ENCODE measurements at places on chromosomes 6 and 20.

DNA sequence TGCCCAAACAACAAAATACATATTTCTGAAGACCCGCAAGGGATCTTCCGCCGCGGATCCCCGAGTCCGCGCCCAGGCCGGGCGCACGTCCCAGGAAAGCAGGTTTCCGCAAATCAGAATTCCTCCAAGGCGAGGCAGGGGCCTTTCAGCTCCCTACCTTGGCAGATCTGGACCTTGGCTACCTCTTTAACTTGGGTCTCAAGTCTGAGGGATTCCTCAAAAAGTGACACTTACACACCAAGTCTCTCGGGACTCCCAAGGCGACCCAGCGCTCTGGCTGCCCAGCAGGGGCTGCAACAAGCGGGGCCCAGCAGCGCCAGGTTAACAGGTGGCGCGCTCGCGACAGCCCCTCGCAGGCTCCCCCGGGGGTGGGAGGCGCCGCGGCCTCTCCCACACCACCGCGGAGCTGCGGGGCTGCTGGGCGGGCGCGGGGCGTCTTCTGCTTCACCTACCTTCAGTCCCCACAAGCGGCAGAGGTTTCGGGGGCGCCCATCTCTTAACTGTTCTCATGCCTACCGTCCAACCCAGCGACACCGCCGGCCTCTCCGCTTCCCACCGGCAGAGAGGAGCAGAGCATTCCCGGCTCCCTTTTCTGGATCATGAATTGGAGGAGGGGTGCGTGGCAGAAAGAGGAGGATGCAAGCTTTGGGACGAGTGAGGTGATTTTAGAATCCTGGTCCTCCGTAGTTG, 414 bp downstream of the SIM1 start:
- no peak for DNase-seq

DNA sequence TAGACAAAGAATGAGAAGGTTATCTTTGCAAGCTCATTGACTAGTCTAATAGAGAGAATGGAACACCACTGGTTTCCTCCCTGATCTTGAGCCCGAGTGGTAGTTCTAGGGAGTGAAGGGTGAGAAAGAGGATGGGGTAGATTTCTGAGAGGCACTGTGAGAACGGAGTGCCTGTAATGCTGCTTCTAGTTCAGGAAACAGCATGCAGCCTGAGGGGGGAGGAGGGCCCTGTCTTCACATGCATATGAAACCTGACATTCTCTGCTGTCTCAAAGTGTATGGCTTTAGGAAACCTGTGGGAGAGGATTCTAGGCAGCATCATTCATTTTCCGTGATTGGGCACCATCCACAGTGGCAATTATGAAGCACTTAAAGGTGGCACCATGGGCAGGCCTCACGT, 259.4 kb upstream of the MAN1A1 start:
- DNase-seq: no peak

- DNase-seq: no peak
Observed at GRCh38 chr6:85470023-85470410, 20.1 kb downstream of the NT5E start.

- peak; percentile 74 for DNase-seq
Observed at GRCh38 chr6:140736231-140736630, 1361.8 kb upstream of the CITED2 start.

DNA sequence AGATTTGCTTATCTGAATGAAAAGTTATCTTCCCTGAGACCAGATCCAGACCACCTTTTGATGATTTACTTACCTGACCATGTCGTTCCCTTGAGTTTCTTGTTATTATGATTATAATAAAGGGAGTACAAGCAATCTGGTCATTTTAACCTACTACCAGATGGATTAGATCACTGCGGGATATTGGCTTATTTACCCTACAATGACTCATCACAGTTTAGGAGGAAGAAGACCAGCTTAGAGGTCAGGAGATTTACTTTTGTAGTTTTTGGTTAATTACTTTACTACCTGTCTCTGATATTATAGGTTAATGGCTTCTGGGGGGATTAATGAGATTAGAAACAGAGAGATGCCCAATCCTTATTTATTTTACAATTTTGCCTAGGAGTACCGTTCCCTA, 10.7 kb downstream of the PKIB start:
- no peak for DNase-seq

GRCh38 chr6:26355366-26355765, 9.6 kb upstream of the BTN3A2 start:
- DNase-seq: no peak

DNA sequence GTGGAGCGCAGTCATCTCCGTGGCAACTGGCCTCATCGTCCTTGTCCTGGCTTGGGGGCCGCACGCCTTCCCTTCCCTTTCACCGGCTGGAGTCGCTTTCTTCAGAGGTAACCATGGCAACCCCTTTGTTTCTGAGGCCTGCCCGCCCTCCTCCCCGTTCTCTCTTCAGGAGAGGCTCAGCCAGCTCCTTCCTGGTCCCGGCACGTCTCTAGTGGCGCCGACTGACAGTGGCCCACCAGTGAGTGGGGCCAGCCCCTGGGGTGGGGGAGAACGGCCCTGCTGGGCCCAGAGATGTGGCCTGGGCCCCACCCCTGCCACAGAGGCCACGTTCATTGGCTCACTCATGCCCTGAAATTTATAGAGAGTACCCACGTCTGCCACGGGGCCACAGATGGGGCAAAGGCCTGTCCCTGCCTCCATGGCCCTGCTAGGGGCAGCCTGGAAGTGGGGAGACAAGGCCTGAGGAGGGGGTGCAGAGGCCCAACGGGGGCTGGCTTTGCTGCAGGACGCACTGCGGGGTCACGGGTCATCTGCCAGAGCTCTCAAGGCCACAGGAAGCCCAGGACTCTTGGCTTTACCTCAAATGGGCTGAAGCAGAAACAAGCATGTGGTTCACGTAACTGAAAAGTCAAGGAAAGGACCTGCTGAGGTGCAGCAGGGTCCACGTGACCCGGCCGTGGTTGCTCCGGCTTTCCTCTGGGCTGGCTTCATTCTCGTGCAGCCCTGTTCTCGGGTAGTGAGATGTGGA, 1.4 kb upstream of the OSBPL2 start:
- DNase-seq: no peak

GRCh38 chr6:18632670-18633410, 245.7 kb downstream of the RNF144B start:
- DNase-seq: peak; percentile 59

GRCh38 chr20:22905658-22906057, 129.5 kb upstream of the SSTR4 start:
- peak; percentile 91 for DNase-seq
